ENCODE measurements at places on chromosomes 5 and 9.

DNA sequence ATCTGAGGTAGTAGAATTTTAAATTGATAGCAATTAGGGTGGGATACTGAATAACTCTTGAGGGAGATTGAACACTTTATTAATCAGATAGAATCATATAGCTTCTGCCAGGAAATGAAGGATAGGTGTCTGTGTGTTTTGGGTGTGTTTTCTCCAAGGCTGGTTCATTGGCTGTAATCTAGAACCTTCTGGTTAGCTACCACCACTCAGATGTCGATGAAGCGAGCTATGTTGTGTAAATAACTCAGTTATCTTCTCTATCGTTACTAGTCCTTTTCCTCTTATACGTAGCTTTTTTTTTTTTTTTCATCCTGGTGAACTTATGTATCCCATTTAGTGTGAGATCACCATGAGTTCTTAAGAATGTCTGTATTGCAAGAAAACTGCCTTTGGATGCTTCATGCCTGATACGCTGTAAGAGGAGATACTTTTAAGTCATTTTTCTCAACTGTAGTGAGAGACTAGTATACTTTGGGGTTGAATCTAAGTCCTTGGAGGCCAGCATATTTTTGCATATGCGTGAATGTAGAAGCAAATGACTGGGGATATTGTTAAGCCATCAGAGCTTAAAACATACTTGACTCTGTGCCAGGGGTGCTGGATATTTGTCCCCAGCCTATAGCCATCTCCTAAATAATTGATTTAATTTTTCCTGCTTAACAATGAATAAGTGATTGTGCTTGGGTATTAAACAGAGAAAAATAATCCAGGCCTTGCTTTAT, 2.1 kb downstream of the TNFAIP8 start:
- no peak for DNase-seq

DNA sequence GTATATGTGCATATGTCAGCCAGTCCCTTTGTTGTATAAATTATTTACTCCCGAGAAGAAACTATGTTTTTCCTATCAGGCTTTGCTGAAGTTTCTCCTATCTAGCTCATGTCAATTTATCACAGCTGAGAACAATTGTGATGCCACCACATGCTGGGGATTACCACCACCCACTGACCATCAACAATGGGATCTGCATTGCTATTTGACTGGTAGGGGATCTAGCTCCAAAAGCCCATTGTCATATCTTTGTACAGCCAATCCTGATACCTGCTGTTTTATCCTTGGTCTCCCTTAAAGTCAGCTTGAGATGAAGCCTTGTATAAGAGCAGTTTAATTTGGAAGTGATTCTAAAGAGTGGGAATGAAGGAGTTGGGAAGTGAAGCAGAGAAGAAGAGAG, 53.9 kb upstream of the KCNN2 start:
- DNase-seq, result no peak

- no peak for DNase-seq
Observed at GRCh38 chr5:141828162-141828561, 50.0 kb downstream of the PCDH1 start.

GRCh38 chr5:75433814-75434506, 77.5 kb downstream of the CERT1 start:
- no peak for DNase-seq

- DNase-seq, result no peak
Observed at GRCh38 chr5:172426086-172426485, 28.2 kb downstream of the SH3PXD2B start.

- DNase-seq, result no peak
Observed at GRCh38 chr5:138803285-138803684, 50.1 kb downstream of the CTNNA1 start.

DNA sequence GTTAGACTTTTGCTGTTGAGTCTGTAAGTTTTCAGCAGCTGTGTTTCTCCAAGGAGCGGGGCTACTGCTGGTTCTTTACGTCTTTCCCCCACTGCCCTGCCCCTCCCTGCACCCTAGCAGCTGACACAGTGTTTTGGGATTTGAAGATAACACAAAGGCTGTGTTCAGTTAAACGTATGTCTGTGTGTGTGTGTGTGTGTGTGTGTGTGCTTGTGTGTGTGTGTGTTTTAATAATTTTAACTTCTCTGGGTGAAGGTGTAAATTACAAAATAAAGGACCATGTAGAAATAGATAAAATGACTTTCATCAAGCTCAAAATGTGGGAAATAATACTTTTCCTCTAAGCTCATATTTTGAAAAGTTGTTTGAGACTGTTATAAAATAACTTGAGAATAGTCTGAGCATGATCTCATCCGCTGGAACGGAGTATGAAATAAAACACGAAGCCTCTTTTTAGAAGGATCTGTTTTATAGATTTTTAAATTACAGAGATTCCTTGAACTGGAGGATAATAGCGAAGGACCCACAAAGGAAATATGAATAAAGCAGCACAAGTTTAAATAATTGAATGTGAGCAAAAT, 10.9 kb downstream of the ABL1 start:
- no peak for DNase-seq

Measured in KBM-7 (cell line).